ENCODE measurements at places on chromosomes 5 and 9.

DNA sequence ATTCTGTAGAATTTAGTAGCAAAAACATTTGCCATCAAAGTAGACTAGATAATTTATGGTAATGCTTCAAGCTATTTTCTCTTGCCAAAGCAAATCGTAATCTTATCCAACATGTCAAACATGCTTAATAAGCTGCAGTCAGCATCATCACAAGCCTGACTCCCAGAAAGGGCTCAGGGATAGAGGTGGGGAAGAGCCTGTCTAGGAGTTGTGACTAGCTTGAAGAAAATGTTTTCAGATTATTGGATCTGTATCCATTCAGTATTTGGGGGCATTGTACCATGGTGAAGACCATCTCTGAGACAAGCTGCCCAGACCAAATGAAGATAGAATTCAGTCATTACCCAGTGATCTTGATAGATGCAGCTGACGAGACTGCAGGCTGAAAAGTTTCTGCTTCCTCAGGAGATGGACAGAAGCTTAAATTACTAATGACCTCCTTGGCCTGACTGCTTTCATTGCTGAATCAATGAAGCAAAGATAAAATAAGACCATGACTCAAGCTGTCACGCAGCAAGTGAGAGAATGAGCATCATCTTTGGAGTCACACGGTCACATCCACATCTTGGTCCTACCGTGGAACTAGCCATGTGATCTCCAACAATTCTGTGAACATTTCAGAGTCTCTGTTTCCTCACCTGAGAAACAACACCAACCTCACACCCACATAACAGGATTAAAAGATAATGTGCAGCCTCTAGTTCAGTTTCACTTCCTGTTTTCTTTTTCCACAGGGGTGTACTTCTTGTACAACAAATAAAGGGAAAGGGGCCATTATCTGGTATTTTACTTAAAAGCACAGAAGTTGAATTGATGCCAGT, 9.4 kb downstream of the ERAP2 start:
- DNase-seq: no peak

DNA sequence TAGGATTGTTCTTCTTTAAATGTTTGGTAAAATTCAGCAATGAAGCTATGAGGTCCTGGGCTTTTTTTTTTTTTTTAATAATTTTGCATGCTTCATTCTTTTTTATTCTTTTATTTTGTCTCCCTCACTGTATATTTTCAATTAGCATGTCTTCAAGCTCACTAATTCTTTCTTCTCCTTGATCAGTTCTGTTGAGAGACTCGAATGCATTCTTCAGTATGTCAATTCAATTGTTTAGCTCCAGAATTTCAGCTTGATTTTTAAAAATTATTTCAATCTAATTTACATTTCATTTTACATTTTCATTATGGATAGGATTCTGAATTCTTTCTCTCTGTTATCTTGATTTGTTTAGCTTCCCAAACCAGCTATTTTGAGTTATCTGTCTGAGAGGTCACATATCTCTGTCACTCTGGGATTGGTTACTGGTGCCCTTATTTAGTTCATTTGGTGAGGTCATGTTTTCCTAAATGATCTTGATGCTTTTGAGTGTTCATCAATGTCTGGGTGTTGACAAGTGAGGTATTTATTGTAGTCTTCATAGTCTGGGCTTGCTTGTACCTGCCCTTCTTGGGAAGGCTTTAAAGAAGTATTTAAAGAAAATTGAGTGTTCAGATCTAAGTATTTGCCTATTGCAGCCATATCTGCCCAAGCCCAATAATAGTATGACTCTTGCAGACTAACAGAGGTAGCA, 9.1 kb downstream of the LURAP1L start:
- DNase-seq: no peak

DNA sequence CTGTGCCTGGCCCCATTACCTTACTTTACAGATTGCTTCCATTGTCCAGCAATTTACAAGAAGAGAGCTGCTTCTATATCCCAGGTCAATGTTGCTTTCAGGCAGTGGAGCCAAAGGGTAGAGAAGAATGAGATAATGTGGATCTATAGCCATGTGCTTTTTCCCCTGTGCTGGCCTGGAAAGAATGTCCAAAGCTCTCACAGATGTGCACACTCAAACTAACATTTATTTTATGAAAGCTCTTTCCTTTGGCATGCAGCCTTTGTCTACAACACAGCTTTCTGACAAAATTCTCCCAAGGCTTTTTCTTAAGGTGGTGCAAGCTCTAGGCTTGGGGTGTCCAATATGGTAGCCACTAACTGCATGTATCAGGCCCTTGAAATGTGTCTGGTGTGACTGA, 217.3 kb downstream of the LRRC70 start:
- no peak for DNase-seq

DNA sequence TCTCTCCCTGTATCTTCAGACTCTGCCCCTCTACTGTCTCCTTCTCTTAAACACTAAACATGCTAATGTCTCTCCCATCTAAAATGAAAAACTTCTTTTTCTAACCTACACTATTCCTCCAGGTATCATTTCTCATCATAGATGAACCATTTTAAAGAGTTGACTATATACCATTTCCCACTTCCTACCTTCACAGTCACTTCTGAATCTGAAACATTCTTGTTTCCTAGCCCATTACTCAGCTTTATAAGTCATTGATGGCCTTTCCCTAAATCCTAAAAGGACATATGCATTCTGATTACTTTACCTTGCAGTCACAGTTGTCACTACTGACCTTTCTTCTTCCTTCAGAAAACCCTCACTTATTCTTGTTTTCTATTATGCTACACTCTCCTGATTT, 118.2 kb downstream of the SSBP2 start:
- DNase-seq: no peak

DNA sequence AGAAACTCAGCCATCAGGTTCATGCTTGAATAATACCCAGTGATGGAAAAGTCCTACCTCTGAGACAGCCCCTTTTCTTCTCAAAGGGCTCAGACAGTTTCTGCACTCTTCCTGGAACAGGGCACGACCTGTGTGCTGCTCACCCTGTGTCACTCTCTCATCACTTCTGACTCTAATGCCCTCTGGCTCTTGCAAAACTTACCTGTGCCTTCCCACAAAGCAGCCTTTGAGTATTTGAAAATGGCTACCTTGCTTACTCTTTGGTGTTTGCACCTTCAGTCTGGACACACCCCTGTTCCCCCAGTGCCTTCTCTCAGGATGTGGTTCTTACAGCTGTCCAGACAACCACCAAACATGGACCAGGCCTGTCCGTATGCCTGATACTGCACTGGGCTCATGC, 171.4 kb downstream of the GRIA1 start:
- DNase-seq: no peak

- no peak for DNase-seq
Observed at GRCh38 chr9:127721391-127721821, 5.5 kb downstream of the TTC16 start.

- DNase-seq: no peak
Observed at GRCh38 chr9:33446240-33446945, 1.0 kb downstream of the AQP3 start.

Data from kidney capillary endothelial cell (primary cell).